ENCODE measurements at places on chromosomes 4 and X.

- DNase-seq = no peak
Observed at GRCh38 chr4:112170451-112170993, 25.3 kb downstream of the FAM241A start.

- no peak for DNase-seq
Observed at GRCh38 chr4:22412013-22412412, 103.9 kb downstream of the ADGRA3 start.

DNA sequence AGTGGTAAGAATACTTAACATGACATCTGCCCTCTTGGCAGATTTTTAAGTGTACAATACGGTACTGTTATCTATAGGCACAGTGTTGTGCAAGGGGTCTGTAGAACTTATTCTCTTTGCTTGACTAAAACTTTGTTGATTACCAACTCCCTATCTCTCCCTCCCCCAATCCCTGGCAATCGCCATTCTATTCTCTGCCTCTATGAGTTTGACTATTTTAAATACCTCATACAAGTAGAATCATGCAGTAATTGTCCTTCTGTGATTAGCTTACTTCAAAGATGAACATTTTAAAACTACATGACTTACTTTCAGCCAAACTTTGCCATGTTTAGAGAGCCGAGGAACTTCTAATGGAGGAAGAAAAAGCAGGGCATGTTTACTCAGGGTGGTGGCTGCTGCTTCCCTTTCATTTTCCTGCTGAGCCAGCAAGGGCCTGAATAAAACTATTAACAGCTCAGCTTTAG, 62.4 kb downstream of the APOO start:
- no peak for DNase-seq

- no peak for DNase-seq
Observed at GRCh38 chr4:10201381-10202223, 85.0 kb upstream of the WDR1 start.

- no peak for DNase-seq
Observed at GRCh38 chrX:41667631-41668030, 21.1 kb upstream of the GPR34 start.

DNA sequence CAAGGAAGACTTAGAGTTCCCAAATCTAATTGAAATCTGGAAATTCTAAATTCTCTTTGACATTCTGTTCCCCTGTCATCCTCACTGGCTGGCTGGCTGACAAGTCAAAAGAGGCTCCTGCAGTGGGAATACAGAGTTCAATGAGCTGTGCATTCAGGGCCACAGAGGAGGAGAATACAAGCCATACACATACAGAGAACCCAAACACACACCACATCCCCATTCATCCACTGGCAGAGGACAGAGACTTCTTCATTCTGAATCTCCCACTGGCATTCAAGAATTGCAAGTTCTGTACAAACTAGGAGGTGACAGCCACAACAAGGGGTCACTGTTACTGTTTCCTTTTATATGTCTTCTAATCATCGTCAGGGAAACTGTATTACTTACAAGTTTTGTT, 49.7 kb downstream of the SAT1 start:
- DNase-seq = no peak

GRCh38 chrX:142296421-142296820, 91.3 kb upstream of the MAGEC2 start:
- no peak for DNase-seq

GRCh38 chr4:3348621-3349020, 55.8 kb downstream of the RGS12 start:
- no peak for DNase-seq

GRCh38 chr4:83725336-83726085, 189.6 kb downstream of the GPAT3 start:
- no peak for DNase-seq

DNA sequence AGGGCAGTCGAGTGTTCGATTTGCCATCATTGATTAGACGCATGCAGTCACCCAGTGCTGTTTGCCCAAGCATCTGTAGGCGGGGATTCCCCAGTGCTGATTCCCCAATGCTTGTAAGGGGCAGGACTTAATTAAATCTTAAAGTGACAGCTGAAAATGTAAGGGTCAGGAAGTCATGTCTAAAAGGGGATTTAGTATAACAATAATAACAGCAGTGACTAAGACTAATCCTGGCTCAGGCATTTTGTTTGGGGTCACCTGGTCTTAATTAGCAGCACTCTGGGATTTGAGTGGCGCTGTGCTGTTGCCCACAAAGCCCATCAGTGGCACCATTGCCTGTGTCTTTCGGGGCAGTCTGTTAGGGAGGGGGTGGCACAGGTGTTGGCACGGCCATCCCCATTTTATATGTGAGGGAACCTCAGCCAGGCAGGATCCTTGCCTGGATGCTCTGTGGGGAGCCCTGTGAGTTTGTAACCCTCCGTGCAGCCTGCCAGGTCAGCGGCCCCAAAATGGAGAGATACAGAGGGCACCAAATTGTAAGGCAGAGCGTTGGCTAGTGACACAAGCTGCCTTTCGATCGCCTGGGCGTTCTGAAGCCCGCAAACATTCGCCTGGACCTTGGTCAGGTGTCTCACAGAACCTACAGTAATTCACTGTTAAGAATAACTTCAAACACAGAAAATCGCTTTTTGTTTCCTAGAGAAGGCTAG, 146.7 kb downstream of the TBL1X start:
- DNase-seq = no peak

DNA sequence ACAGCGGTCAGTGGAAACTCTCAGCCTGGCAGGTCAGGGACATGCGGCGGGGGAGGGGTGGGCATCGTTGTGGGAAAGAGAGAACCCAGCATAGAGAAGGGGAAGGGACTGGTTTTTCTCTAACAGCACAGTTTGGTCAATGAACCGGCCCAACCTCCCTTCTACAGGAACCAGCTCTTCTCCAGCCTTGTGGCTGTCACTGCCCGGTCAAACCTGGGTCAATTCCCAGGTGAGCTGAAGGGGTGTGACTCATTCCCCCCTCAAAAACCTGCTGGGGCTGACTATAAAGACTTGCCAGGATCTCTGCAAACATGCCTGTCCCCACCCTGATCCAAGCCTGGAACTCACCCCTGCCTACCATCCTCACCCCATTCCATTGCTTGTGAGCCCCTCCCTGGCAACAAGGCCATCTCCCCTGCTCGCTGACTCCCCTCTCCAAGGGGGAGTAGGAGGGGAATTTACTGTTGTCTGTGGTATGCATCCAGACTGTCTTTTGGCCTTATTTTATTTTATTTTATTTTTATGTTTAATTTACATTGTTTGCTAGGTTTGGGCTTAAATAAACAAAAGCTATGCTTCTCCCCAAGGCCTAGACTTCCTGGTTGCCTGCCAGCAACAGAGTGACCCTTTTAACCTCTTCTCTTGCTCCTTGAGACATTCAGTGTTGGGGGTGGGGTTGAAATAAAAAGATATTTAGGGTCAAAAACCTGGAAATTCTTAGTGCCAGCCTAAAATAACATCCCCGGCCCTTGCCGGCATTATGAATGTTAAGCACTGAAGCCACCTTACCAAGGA, 49.6 kb downstream of the TSC22D3 start:
- DNase-seq = no peak

DNA sequence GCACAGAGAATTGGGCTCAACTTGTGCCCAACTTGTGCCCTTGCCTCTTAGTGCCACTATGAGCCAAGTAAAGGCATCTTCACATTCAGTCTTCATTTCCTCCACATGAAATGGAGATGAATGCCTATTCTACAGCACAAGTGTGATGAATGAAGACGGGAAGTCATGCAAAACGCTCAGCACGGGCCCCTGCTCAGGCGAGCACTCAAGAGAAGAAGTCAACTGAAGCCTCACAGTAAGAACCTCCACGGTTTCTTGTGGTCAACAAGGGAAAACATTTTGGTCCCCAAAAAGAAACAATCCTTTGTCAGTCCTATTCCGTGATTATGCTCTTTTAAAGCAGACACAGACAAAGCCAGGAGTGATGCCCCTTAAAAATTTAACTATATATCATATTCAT, 87.0 kb downstream of the IRF2 start:
- no peak for DNase-seq

DNA sequence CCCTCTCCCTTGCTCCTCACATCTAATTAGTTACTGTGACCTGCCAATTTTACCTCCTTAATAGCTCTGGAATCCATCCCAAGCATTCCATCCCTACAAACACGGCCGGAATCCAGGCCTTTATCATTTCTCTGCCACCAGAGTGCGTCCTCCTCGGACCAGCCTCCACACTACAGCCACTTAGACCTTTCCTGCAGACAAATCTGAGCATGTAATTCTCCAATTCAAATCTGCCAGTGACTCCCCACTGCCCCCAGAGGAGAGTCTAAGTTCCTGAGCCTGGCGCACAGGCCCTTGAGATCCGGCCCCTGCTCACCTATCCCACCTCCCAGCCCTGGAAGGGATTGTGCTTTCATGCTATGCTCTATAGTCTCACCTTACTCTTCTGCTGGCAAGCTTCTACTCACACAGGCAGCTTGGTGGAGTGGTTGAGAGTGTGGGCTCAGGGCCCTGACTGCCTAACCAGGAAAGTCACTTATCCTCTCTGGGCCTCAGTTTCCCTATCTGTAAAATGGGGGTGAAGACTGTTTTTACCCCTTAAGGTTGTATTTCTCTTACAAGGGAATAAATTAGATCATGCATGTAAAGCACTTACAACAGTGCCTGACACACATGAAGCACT, 31.2 kb downstream of the PJA1 start:
- no peak for DNase-seq

- no peak for DNase-seq
Observed at GRCh38 chrX:112704187-112704586, 24.4 kb upstream of the LHFPL1 start.

DNA sequence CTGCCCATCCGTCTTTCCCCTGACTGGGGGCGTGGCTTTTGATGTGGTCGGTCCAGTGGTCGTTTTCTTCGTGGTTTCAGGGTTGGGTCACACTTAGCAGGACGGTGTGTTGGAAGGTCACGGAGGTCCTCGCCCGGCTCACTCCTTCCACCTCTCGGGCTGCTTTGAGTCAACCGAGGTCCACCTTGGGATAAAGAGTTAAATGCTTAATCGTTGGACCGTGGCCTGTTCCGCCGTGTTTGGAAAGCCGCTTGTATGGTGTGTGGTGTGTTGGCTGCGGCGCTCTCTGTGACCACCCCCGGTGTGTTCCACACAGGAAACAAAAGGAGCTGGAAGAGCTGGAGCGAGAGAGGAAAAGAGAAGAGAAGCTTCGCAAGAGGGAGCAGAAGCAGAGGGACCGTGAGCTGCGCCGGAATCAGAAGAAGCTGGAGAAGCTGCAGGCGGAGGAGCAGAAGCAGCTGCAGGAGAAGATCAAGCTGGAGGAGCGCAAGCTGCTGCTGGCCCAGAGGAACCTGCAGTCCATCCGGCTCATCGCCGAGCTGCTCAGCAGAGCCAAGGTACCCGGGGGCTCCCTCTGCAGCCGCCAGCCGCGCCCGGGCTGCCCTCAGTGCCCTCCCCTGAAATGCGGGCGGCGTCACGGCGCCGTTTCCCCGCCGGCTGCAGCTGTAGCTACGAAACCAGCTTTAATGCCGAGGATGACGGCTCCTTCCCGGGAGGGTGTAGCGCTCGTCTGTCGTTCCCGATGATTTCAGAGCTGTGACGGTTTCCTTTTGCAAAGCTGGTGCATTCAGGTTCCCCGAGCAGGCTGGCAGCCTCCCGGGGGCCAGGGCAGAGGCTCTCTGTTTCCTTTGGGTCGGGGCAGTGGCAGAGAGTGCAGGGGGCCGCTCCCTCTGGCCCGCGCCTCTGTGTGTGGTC, 7.7 kb downstream of the AKAP17A start:
- DNase-seq = no peak

GRCh38 chrX:31546126-31546525, 474.3 kb upstream of the FTHL17 start:
- no peak for DNase-seq

DNA sequence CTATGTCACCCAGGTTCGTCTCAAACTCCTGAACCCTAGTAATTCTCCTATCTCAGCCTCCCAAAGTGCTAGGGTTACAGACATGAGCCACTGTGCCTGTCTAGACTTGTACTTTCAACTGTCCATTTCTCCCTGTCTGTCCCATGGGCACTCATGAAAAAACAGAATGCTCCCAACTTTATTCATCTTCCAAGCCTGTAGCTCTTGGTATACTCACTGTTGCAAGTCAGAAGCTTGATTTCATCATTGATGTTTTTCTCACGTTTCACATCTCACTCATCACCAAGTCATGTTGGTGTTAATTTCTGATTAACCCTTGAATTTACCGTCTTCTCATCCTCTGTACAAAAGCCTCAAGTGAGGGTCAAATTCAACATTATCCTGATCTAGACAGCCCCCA, 7.3 kb upstream of the SRP72 start:
- no peak for DNase-seq

DNA sequence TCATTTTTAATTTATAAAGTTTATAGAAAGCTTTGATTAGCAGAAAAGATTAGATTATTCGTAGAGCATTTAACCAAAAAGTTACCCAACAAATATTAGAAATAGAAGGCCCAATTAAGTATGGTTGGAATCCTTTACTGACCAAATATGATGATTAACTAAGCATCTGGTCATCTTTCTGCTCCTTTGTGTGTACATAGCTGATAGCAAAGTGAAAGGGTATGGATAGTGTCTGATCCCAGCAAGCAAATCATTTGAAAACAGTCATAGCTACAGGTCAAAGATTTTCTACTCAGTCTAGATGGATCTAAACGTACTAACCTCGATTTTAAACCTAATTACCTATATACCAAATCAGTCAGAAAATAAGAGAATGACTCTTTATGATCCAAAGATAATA, 7.3 kb upstream of the MAB21L2 start:
- no peak for DNase-seq

GRCh38 chr4:30808276-30808675, 88.1 kb downstream of the PCDH7 start:
- DNase-seq = no peak

Data from left hindlimb (tissue), 1 donor.